ENCODE measurements at places on chromosomes 1 and 21. TPM values are rescaled to one million over a fixed set of nuclear protein-coding genes. Genes with fewer than 3 reads are reported as not detected.

UQCRH gene
- total RNA-seq: 454 TPM

CYP4B1 gene
- not detected for total RNA-seq

LHX4 gene
- total RNA-seq: 0.36 TPM

MTOR gene
- 14.1 TPM for total RNA-seq

MMEL1 gene
- 0.18 TPM for total RNA-seq

TRAF3IP3 gene
- not detected for total RNA-seq

ACOT11 gene
- total RNA-seq: 2.0 TPM

ECM1 gene
- total RNA-seq: 2.1 TPM

ATAD3A gene
- total RNA-seq: 39.5 TPM

SH3BGR gene
- 1.2 TPM for total RNA-seq

E2F2 gene
- 2.5 TPM for total RNA-seq

TFF2 gene
- total RNA-seq: not detected

GCSAML gene
- not detected for total RNA-seq

NEGR1 gene
- total RNA-seq: not detected

OR2T5 gene
- total RNA-seq: not detected

OR2L13 gene
- not detected for total RNA-seq

CXADR gene
- 8.6 TPM for total RNA-seq

GJB3 gene
- total RNA-seq: 6.2 TPM

BEND5 gene
- total RNA-seq: not detected

SYCP1 gene
- total RNA-seq: not detected

KRTAP6-2 gene
- not detected for total RNA-seq

ATF6 gene
- total RNA-seq: 12.1 TPM

FABP3 gene
- total RNA-seq: not detected

RXRG gene
- not detected for total RNA-seq

H3-3A gene
- 417 TPM for total RNA-seq

PSRC1 gene
- total RNA-seq: 25.9 TPM

ANXA9 gene
- total RNA-seq: 0.80 TPM

NUP210L gene
- not detected for total RNA-seq

HCRTR1 gene
- total RNA-seq: 0.04 TPM

PPFIA4 gene
- total RNA-seq: 0.33 TPM

GJA8 gene
- not detected for total RNA-seq

ALPL gene
- total RNA-seq: 0.22 TPM
